SW 1271 (cell line): ENCODE measurements at places on chromosomes 5 and 9.

- DNase-seq = no peak
Observed at GRCh38 chr9:125404733-125405132, 143.1 kb downstream of the GAPVD1 start.

- no peak for DNase-seq
Observed at GRCh38 chr9:18495065-18495464, 21.1 kb downstream of the ADAMTSL1 start.

GRCh38 chr9:38018958-38019602, 49.9 kb downstream of the SHB start:
- DNase-seq = peak; percentile 60

- peak; percentile 82 for DNase-seq
Observed at GRCh38 chr9:16030528-16031185, 477.8 kb downstream of the CCDC171 start.

- DNase-seq = no peak
Observed at GRCh38 chr5:474840-475661, 32.1 kb downstream of the EXOC3 start.
